Sigmoid colon (tissue), 7 donors: ENCODE measurements at places on chromosomes 7 and 10. TPM values are rescaled to one million over a fixed set of nuclear protein-coding genes. Genes with fewer than 3 reads are reported as not detected.

The SGCE gene
- total RNA-seq: 209 TPM

The PPP1R17 gene
- total RNA-seq: not detected

The SP4 gene
- total RNA-seq: 3.9 TPM

The ZNF239 gene
- 4.1 TPM for total RNA-seq

The CDC14C gene
- total RNA-seq: not detected

The STK31 gene
- total RNA-seq: not detected

The SSC4D gene
- total RNA-seq: not detected

The ABLIM1 gene
- 127 TPM for total RNA-seq

The MPP7 gene
- total RNA-seq: 50.3 TPM

The AASS gene
- 29.3 TPM for total RNA-seq

The THSD7A gene
- 6.1 TPM for total RNA-seq

The HILPDA gene
- 10.2 TPM for total RNA-seq

The ACBD7 gene
- total RNA-seq: not detected

The CALCR gene
- total RNA-seq: not detected

The WDR86 gene
- total RNA-seq: 18.5 TPM

The OR13A1 gene
- total RNA-seq: 0.16 TPM

The CYP2E1 gene
- total RNA-seq: 6.5 TPM

The GRB10 gene
- 69.5 TPM for total RNA-seq

The FKBP9 gene
- total RNA-seq: 134 TPM

The ST8SIA6 gene
- 1.4 TPM for total RNA-seq

The SKIDA1 gene
- total RNA-seq: 4.2 TPM

The STEAP1B gene
- 1.4 TPM for total RNA-seq
